ENCODE measurements at places on chromosomes 11 and 22. TPM values are rescaled to one million over a fixed set of nuclear protein-coding genes. Genes with fewer than 3 reads are reported as not detected.

SLC22A25 gene
- not detected for total RNA-seq

PPP6R3 gene
- 117 TPM for total RNA-seq

UBQLNL gene
- total RNA-seq, result 0.55 TPM

TBX10 gene
- total RNA-seq, result not detected

OVCH2 gene
- not detected for total RNA-seq

MRGPRX3 gene
- 0.50 TPM for total RNA-seq

CDPF1 gene
- 16.3 TPM for total RNA-seq

PRODH gene
- 75.3 TPM for total RNA-seq

MAP4K2 gene
- 15.3 TPM for total RNA-seq

YPEL1 gene
- 12.9 TPM for total RNA-seq

OR56A1 gene
- 0.06 TPM for total RNA-seq

SULT4A1 gene
- 15.7 TPM for total RNA-seq

APOBEC3C gene
- total RNA-seq, result 2.6 TPM

GGT5 gene
- total RNA-seq, result 2.9 TPM

SMTNL1 gene
- total RNA-seq, result not detected

CTSW gene
- 0.20 TPM for total RNA-seq

NAT10 gene
- total RNA-seq, result 30.5 TPM

HBG1 gene
- total RNA-seq, result 1,550 TPM

MAP6 gene
- total RNA-seq, result 64.6 TPM

DCHS1 gene
- total RNA-seq, result 43.6 TPM

MCHR1 gene
- 2.4 TPM for total RNA-seq

MS4A12 gene
- total RNA-seq, result not detected

MRGPRF gene
- total RNA-seq, result 13.4 TPM

MS4A4A gene
- total RNA-seq, result 11.0 TPM

SLC1A2 gene
- 270 TPM for total RNA-seq

CARD10 gene
- 4.0 TPM for total RNA-seq

CDHR5 gene
- not detected for total RNA-seq

CHADL gene
- total RNA-seq, result 23.2 TPM

CD248 gene
- 26.6 TPM for total RNA-seq

MN1 gene
- 24.6 TPM for total RNA-seq

SH3BP1 gene
- total RNA-seq, result 3.6 TPM

TYMP gene
- 12.8 TPM for total RNA-seq

LMNTD2 gene
- 1.4 TPM for total RNA-seq

OR9I1 gene
- not detected for total RNA-seq

SCN2B gene
- 24.6 TPM for total RNA-seq

SCO2 gene
- 0.40 TPM for total RNA-seq

SMIM38 gene
- 1.2 TPM for total RNA-seq

LAYN gene
- 16.4 TPM for total RNA-seq

SAA1 gene
- not detected for total RNA-seq

NR1H3 gene
- 14.5 TPM for total RNA-seq

GLYATL1 gene
- 1.4 TPM for total RNA-seq

MYO18B gene
- 0.99 TPM for total RNA-seq

HSPB2 gene
- total RNA-seq, result 3.0 TPM

EIF3L gene
- total RNA-seq, result 347 TPM

RIC3 gene
- total RNA-seq, result 56.1 TPM

DNAJB7 gene
- total RNA-seq, result not detected

C22orf31 gene
- 1.2 TPM for total RNA-seq

Measured in spinal cord (tissue), 10 donors.